Stimulated activated CD4-positive, alpha-beta T cell treated with anti-CD3 and anti-CD28 coated beads, Interleukin-1b, Interleukin-23, amount 100 ng/mL, for 24 hours (primary cell): ENCODE measurements at places on chromosomes 7 and 10.

GRCh38 chr10:8910314-8910713 lies 855.8 kb downstream of the GATA3 start:
- no peak for DNase-seq

DNA sequence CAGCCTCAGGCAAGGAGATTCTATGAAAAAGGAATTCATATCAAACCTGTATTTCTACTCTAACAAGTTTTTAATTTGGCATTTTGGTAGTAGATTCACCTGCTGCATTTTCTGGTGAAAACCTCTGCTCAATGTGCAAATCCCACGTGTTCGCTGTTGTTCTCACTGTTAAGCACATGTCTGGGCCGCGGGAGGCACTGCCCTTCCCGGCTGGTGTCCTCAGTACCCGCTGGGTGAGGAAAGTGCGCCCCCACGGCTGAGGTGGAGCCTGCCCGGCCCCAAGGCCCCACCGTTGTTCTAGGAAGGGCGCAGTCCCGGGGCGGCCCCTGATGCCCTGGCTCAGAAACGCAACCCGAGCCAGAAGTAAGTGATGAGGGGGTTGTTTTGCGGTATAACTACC lies 193.4 kb upstream of the VWC2 start:
- DNase-seq: no peak

GRCh38 chr10:113680190-113681111 lies 739 bp downstream of the CASP7 start:
- DNase-seq: no peak

DNA sequence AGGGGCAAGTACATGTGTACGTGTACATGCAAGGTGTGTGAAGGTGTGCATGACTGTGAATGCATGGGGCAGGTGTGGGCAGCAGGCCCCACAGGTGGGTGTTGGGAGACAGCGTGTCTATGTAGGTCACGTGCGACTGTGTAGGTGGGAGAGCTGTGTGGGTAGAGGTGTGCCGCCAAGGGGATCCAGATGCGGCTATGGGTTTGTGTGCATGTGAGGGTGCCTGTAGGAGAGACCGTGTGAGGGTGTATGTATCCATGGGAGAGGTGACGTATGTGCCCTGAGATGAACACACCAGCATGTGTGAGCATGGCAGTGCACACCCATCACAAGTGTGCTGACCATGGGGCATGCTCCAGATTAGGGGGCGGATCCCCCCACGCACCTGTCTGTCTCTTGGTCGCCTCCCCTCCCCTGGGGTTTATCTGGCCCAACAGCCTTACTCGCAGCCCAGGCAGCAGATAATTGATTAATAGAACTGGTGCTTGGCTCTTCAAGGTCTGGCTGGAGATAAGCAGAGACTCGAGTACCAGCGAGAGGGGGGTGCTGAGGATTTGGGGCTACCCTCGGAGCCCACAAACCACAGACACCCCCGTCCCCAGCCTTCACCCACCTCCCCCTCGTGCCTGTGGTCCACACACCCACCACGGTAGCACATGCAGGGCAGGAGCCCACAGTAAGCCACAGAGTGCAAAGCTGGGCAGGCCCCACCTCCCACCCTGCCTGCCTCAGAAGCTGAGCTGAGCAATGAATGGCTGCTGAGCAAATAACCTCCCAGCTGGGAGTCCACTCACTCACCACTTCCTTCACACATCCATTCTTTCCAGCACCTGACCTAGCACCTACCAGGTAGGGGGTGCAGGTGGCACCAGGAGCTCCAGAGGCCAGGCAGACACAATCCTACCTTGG lies 41.4 kb upstream of the ZMIZ1 start:
- DNase-seq: no peak

DNA sequence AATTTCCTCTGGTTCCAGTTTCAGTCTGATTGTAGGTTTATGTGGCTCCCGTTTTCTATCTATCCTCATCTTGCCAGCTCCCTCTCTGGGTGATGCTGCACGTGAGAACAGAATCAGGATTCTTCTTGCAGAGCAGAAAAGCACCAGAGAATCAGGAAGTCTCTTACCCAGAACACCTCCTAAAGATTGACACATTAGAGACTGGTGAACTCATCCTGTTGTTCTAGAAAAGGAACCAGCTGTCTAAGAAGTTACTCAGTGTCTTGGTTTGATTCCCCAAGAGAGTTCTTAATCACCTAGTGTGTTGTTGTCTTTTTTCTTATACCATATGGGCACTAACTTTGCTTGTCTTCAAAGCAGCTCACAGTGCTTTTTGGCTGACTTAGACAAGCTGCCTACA lies 152.4 kb downstream of the DGKI start:
- DNase-seq: no peak

DNA sequence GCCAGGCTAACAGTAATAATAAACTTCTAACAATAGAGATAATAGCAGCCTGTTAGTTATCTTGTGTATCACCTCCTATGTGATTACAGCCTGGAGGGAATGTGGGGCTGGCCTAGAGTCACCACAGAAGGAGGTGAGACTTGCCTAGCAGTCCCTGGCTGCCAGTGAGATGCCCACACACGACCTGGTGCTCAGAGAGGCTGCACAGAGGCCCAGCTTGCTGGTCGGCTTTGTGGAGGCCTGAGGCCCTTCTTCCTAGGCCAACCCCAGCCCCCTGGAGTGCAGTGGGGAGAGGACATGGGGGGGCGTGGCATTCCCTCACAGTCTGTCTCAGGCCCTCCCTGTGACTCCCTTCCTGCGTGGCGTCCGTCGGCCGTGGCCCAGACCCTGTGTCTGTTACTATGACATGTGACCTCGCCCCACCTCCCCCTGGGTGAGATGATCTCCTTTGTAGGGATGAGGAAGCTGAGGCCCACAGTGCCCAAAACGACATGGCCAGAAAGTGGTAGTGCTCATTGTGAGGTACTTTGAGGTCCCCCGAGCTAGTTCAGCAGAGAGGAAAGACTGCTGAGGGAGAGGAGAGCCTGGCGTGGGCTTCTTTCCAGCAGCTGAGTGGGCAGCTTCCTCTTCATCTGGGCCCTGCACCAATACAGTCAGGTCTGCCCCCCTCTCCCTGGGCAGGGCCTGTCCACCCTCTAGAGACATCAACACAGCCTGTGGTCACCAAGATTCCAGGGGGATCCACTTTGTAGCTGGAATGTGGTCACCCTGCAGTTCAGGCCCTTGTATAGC lies 29.7 kb downstream of the UNC5B start:
- DNase-seq: no peak

- DNase-seq: no peak
Measured at GRCh38 chr10:85946713-85947326, 419.8 kb downstream of the GRID1 start.

DNA sequence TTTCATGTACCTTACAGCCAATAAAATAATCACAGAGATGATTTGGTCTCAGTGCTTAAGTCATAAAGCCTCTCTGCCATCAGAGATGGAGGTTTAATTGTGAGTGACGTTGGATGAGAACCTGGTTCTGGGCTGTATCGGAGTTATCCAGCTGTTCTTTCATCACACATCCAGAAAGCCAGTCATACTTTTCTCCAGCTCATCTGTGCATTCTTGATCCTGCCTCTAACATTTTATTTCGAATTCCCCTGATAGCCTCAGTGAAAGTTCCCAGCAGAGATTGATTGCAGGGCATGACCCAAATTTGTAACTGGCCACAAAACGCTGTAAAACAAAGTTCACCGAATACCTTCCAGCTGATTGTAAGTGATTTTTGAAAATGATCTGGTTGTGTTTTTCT lies 212.6 kb upstream of the HABP2 start:
- no peak for DNase-seq

GRCh38 chr7:5419539-5420066 lies 4.0 kb downstream of the TNRC18 start:
- no peak for DNase-seq

- no peak for DNase-seq
Measured at GRCh38 chr10:111335826-111336225, 259.0 kb downstream of the ADRA2A start.

DNA sequence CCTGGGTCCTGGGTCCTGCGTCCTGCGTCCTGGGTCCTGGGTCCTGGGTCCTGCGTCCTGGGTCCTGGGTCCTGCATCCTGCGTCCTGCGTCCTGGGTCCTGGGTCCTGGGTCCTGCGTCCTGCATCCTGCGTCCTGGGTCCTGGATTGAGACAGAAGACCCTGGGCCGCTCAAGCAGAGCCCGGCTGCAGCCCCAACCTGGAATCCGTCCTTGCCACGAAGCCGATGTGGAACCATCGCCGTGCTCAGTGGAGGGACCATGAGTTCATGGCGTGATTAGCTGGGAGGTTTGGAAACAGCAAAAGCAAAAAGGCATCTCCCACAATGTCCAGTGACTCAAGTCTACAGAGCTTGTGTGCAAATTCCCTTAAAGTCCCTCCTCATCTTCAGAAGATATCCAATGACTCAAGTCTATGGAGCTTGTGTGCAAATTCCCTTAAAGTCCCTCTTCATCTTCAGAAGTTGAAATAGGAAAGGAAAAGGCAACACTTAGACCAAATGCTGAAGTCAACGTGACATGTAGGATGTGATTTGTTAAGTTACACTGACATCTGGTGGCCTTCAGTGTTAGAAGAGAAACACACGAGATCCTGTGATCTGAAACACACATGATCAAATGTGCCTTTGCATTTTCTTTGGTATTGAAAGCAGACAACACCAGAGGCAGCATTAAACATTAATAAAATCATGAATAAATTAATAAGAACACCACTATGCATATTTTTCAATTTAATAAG lies 179.9 kb downstream of the PTPRN2 start:
- DNase-seq: no peak

DNA sequence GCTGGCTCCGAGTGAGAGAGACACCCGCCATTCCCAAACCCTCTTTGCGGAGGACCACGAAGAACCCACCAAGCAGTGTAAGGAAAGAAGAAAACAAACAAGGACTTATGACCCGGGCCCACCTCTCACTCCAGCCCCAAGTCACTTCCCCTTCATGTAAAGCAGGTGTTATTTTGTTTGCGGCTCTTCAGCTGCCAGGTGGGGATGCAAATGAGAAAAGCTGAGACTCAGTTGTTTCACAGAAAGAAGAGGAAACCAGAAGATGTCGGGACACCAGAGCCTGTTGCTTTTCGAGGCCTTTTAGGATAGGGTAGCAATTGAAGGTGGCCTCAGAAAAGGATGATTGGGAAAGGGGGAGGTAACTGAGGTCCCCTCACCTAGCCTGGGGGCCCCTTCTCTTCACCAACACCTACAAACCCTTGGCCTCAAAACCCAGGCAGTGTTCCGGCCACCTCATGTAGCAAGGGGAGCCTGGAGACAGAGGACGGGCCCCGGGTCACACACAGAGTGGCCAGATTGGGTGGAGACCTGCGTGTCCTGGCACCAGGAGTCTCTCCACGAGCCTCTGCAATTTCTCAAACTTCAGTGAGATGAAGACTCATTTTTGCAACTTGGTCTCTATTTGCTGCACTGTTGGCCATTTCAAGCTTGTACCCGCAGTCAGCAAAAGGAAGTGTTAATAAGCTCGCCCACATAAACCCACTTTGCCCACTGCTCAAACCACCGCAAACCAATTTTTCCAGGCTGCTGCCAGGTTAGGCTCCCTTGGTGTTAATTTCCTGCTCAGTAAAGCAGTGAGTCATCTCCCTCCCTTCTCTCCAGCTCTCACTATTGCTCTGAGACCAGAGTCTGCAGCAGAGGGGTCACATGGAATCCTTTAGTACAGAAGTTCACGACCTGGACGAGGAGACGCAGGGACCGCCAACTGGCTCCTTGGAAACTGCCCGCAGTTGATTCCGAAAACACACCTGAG lies 45.5 kb downstream of the AOC1 start:
- no peak for DNase-seq

DNA sequence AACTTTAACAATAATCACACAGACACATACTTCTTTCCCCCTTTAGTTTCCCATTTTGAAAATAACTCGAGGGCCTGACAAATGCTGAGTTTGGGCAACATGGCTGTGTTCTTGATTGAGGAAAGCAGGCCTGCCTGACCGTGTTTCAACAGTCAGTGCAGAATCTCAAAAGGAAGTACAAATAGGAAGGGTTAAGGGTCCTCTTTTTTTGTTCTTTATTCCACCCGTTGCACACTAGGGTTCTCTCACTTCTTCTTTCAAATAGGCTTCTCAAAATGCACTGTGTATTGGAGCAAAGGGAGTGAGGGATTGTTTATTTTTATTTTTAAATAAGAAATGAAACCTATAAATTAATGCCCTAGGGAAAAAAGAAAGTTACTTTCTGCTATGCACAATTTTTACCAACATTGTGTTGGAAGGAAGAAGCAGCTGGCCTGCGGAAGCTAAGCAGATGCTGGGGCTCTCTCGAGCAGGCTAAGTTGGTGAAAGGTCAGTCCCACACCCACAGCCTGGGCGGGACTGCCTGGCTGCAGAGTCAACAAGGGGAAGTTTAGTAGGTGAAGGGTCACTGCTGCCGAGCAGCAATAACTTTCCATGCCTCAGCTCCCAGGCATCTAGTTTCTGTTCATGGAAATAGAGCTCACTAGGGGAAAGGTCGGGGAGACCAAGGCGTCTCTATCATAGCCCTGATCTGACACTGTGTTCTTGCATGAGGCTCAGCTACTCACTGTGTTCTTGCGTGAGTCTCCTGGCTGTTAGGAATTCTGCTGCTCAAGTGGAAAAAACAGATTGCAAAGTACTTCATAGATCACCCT lies 12.2 kb upstream of the PDK4 start:
- no peak for DNase-seq

DNA sequence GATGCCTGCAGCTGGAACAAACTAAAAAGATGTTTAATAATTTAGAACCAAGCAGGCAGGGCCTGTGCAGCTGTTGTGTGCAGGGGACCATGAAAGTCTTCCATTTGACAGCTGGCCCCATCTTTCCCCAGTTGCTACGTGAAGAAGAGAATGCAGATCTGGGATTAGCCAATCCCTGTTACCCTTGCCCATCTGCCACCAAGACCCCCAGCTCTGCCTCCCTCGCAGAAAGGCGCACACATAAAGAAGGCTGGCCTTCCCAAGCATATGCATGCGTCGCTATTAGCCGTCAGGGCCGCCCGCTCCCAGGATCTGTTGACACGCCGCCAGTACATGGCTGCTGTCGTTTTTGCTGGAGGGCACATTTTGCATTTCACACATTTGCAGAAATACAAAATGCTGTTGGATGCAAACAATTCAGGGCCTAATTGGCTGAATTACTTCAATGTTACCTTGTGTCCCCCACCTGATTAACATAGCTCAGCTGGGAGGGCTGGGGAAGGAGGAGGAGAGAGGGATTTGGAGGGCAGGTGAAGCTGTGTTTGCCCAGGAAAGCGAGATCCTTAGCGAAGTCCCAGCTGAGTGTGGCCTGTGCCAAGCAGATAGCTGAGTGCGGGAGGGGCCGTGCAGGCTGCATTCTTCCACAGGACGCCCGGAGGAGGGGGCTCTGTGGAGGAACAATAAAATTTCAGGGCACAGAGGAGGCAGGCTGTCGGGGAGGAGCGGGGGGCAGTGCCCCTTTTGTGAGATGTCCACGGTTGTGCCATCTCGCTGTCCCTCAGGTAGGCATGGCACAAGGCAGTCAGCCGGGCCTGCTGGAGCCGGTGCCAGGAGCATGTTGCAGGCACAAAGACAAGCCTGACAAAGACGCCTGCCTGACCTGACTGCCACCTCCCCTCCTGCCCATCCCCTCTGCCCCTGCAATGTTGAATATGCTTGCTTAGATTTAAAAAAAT lies 443.0 kb upstream of the MKI67 start:
- DNase-seq: no peak

DNA sequence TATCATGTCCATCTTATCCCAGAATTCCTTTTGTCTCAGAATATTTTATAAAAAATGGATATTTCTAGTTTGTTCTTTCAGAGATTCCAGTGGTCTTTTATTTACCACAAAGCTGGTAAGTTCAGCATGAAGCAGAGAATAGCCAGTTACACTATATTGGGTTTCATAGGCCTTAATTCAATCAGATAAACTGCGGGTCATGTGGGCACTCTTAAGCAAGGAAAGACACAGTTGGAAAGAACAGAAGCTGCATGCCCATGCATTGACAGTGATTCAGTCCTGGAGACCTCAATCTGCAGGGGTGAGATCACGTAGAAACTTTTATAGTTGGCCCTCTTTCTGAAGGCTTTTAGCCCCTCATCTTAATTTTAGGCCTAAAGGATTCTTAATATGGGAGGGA lies 281.3 kb upstream of the IGFBP3 start:
- no peak for DNase-seq
